Hippocampal formation (tissue), 2 donors: ENCODE measurements at places on chromosomes 3 and 15.
A peak's percentile ranks its signal among the peaks of the same experiment; 100 is the strongest.

DNA sequence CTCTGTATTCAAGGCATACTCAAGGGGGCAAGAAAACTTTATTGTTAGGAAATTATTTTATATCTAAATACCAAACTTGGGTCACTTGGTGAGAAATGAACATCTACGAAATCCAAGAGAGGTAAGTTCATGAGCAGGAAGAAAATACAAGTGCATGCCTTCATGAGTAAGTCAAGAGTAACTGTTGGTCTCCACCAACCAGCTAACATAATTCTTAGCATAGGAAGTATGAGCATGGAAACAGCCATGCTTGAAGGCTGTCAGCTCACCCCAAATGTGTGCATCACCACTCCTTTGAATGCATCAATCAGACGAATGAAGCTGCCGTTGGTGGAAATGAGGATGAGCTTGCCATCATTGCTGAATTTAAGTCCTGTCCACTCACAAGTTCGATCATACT lies 13.9 kb downstream of the PPM1M start:
- no peak for DNase-seq

- no peak for DNase-seq
Measured at GRCh38 chr15:43094416-43095030, 11.3 kb downstream of the UBR1 start.

DNA sequence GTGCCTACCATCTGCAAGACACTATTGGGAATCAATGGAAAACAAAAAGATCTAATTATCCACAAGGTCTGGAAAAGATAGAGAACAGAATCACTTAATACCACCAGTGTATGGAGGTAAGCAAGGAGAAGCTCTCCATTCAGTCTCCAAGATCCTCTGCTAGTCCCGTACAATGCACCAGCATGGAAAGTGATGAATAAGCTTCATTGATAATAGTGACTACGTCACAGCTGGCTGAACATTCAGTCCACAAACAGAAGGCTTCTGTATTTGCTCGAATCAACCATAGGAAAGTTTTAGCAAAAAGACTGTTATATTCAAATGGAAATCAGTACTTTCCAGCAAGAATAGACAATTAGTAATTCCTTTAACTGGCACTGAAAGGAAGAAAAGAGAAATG lies 42.9 kb downstream of the IGSF11 start:
- peak; percentile 67 for DNase-seq

DNA sequence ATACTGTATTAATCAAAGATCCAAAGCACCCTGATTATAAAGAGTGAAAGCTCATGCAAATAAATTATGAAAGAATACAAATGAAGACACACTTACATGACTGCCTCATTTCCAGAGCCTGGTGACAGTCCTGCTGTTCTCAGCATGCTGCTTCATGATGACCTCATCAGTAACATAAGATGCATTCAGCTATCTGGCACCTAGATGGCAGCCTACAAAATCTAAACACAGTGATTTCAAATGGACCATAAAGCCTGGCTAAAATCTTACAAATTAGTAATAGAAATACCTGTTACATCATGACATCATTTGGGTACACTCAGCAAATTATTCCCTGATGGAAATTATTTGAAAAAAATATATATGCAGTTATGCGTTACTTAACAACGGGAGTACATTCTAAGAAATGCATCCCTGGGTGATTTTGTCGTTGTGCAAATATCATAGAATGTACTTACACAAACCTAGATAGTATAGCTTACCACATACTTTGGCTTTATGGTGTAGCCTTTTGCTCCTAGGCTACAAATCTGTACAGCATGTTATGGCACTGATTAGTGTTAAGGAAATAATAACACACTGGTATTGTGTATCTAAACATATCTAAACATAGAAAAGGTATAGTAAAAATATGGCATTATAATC lies 207.2 kb downstream of the EPHA3 start:
- no peak for DNase-seq

- DNase-seq, result no peak
Measured at GRCh38 chr15:71344316-71344715, 229.0 kb downstream of the THSD4 start.

- no peak for DNase-seq
Measured at GRCh38 chr15:80643431-80643951, 51.6 kb upstream of the ABHD17C start.

- no peak for DNase-seq
Measured at GRCh38 chr3:8200996-8201395, 300.6 kb upstream of the LMCD1 start.

DNA sequence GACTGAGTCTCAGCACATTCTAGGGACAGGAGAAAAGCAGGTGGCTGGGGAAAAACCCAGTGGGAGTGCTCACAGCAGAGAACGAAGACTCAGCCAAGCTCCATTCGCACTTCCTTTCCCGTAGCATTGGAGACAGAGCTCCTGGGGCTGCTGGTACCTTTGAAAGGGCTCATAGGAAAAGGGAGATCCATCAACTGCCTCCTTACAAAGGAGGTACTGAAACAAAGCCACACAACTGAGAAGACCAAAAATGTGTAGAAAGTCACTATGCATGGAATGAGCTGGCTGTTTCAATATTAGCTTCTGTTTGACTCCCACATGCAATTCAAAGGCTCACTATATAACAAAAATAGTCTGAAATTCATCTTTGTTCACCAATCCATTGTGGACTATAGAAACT lies 16.9 kb downstream of the STIMATE start:
- no peak for DNase-seq

- DNase-seq, result no peak
Measured at GRCh38 chr3:168828536-168828935, 732.8 kb upstream of the GOLIM4 start.

- DNase-seq, result no peak
Measured at GRCh38 chr3:98945666-98946065, 44.2 kb upstream of the DCBLD2 start.

DNA sequence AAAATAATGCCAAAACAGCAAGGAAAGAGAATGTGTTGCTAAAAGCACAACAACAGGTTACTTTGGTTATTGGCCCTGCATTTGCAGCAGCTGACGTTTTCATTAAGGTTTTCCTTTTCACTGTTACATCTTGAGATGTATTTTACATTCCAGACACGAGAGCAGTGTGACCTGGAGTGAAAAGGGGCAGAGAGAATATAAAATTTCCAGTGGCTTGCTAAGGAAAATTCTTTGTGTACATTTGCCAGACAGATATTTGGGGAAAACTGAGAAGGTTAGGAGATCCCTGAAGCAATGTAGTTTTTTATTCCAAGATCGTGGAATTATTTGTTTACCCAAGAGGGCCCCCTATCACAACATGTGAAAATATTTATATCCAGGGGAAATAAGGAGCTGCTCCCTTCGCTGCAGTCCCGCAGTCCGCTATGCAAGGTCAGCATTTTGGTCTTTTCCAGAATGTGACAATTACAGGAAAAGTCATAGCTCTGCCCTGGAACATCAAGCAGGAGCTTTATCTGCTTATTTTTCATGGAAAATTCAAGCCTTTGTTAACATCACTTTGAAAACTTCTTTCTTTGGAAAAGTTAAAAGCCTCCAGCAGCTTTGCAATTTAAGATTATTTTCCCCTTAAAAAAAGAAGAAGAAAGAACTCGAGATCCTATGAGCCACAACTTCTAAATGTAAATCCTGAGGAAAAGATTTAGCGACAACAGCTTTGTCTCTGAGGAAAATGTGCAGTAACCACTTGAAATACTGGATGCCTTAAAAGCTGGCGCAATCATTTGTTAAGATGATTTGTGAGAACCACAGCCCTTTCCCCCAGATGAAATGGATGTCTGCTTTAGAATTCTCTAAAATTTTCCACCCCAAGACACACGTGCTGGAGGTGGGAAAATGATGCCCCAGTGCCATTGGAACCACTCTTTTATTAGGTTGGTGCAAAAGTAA lies 256.4 kb upstream of the TPM1 start:
- no peak for DNase-seq

DNA sequence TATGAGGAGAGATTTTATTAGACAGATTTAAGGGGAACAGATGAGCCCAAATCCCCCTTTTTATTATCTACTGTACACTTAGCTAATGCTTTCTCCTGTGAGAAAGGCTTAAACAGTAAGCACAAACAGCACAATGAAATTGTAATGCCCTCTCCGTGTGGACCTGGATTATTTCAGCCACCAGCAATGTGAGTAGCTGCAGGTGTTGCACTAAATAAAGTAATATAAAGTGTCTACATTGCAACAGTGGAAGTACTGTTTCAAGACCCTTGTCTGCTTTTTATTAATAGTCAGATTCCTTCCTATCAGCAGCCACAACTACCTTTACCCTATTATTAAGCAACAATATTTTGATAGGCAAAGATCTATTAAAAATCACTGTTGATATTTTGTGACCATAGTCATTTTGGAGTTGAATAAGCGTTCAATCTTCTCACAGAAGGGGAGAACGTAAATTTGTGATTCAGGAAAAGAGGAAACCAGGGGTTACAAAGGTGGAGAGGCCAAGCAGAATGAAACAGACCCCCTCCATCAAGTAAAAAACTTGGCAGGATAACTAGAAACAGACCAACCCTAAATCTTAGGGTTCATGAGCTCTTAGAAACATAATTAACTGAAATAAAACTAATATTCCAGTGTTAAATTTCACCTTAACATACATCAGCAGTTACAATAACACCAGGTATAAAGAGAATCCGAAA lies 422.6 kb downstream of the MECOM start:
- no peak for DNase-seq

DNA sequence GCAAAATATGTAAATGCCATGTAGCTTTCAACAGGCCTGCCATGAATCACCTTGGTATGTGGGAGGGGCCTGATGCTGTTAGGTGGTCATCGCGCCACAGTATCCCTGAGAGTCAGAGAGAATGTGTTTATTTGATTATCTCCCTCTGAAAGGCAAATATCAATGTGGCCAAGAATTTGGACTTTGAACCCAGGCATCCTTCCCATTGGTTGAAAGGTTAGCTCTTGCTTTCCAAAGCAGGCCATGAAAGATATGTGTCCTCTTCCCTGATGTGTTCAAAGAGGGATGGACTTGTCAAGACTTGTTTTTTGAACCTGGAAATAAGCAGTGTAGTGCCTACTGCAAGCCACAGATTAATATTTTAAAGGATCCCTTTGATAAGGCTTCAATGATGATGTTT lies 36.7 kb downstream of the SRP14 start:
- no peak for DNase-seq

GRCh38 chr3:28669870-28670269 lies 321.2 kb upstream of the AZI2 start:
- DNase-seq, result no peak

GRCh38 chr3:1513662-1514061 lies 420.8 kb downstream of the CNTN6 start:
- no peak for DNase-seq

- DNase-seq, result no peak
Measured at GRCh38 chr3:125098611-125099291, 43.0 kb upstream of the HEG1 start.

- DNase-seq, result no peak
Measured at GRCh38 chr3:150975086-150975991, 2.8 kb upstream of the CLRN1 start.

DNA sequence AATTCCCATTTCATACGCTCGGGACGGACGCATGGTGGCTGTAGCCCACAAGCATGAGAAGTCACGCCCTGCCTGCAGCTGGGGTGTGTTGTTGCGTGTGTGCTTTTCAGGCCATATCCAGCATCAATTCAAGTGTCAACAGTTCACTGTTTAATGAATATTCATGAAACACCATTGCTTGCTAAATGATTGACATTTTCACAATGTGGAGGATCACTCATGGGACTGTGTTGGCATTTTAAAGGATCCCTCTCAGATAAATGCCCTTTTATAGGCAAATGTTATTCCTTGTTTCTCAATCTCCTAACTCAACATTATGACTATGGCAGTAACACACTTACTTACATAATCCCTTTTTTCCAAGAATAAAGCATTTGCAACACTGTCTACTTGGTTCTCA lies 511.3 kb downstream of the GABRG3 start:
- no peak for DNase-seq

DNA sequence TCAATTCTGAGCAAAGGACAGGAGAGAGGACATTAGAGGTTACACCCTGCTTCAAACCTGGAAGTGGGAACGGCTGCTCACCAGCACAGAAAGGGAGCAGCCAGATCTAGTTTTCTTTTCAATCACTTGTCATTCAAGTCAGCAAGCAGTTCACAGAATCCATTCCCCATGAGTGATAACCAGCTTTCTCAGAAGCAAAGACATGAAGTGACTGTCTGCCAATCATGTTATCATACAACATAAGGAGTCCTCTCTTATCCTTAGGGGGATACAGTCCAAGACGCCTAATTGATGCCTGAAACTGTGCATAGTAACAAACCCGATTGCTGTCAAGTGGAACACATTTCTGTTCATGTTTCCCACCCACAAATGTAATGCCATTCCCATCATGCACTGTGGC lies 54.7 kb downstream of the FAM98B start:
- DNase-seq, result no peak

DNA sequence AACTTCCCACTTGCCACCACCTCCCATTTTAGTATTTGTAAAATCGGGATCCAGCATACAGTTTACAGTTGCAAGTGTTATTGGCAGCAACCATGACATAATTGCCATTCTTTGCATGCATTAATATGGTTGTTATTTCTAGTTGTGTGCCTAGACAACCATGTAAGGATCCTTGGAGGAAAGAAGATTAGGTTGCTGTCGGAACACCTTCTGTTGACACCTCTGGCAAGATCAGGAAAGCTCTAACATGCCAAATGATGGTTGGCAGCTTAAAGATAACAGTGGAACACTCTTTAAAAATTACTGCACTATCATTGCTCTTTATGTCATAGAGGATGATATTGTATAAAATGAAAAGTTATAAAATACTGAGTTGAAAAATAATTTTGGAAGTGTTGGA lies 313.5 kb upstream of the RARB start:
- no peak for DNase-seq

DNA sequence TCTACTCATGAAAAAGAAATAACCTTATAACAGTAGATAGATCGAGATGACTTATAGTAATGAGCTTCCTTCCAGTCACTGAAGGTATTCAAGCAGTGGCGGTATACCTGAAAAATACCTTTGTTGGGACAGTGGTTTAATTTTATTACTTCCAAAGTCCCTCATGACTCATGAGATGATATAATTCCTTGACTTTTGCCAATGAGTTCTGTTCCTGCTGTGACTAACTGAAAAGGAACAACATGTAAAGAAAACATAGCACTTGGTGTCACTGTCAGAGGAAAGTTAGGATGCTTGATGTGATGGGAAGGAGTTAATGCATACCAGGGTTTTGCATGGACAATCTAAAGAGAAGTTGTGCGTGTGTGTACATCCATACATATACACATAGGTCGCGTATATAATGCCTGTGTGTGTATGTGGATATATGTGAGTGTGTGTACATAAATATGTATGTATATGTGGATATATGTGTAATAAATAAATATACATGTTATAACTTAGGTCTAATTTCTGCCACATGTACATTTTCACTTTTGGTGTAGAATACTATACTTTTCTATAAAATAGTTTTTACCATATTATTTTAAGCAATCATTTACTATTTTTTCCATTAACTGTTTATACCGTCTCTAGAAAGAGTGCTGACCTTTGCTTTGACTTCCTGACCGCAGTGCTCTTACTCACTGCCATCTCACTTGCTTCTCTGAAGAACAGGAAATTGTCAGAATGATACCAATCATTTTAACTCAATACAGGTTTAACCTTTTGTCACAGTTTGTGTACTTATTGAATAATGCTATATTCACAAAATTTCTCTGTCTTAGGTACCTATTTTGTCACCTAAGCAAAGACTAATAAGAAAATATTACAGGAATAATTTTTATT lies 12.6 kb upstream of the PAK2 start:
- DNase-seq, result no peak
